ENCODE measurements at places on chromosomes 3 and 15. TPM values are rescaled to one million over a fixed set of nuclear protein-coding genes. Genes with fewer than 3 reads are reported as not detected.

- H3K36me3 ChIP-seq, result no peaks in the 10 kb centered on the region
- no peak overlapping the region for H3K27ac ChIP-seq
- DNase-seq, result no peak
- no peaks in the 10 kb centered on the region for H3K4me1 ChIP-seq
- no peak overlapping the region for H3K4me3 ChIP-seq
- H3K27me3 ChIP-seq, result no peaks in the 10 kb centered on the region
These were observed 31.5 kb upstream of the MECOM start for GRCh38 chr3:169695031-169695430.

DNA sequence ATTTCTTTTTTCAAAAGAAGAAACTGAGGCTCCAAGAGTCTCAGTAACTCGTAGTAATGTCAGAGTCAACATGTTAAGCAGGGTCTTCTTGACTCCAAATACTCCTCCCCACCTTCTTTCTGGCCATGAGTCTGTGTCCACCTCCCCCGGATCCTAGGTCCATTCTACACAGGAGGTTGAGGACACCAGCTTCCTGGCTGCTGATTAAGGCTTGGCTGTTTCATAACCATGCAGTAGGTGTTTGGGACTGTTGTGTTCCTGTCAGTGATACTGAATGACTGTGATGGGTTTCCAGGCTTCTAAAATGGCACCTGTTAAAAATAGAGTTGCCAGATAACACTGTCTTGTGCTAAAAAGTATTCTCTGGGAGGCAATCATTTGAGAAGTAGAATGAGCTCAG, 130.8 kb upstream of the IL12A start:
- no peaks in the 10 kb centered on the region for H3K36me3 ChIP-seq
- peaks cover 67% of the 10 kb centered on the region for H3K4me1 ChIP-seq
- DNase-seq, result no peak
- H3K4me3 ChIP-seq, result no peak overlapping the region
- H3K27ac ChIP-seq, result no peak overlapping the region

DNA sequence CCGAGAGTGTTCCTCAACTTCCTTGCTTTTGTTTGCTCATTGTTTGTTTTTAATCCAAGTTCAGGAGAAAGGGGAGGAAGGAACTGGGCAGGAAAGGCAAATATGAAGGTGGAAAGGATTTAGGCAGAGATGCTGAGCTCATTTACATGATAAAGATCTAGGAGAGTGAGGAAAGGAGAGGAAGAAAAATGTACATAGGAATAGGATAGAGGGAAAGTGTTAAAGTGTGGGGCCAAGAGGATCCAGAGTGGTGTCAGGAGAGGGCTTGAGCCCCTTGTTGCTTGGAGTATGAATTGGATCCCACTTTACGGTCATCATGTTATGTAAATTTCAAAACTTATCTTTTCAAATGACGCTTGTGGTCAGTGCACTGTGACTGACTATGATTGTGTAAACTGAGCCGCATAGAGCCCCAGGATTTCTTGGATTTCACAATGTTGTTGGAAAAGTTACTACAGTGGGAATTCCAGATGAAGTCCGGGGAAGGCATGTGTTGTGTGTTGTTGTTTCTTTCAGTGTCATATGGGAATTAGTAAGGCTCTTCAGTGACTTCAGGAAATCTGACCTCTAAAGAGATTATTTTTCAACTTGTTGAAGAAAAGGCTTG, 15.0 kb upstream of the PLD1 start:
- H3K36me3 ChIP-seq, result no peaks in the 10 kb centered on the region
- no peaks in the 10 kb centered on the region for H3K27me3 ChIP-seq
- no peak for DNase-seq
- no peaks in the 10 kb centered on the region for H3K4me1 ChIP-seq
- no peak overlapping the region for H3K4me3 ChIP-seq

- no peaks in the 10 kb centered on the region for H3K36me3 ChIP-seq
- no peak overlapping the region for H3K27ac ChIP-seq
These were observed 133.3 kb downstream of the TBC1D2B start for GRCh38 chr15:77944002-77944867.

GRCh38 chr3:105083945-105084344, 282.8 kb upstream of the ALCAM start:
- no peaks in the 10 kb centered on the region for H3K4me1 ChIP-seq
- DNase-seq, result no peak
- no peaks in the 10 kb centered on the region for H3K27me3 ChIP-seq
- no peaks in the 10 kb centered on the region for H3K36me3 ChIP-seq
- no peak overlapping the region for H3K27ac ChIP-seq
- H3K4me3 ChIP-seq, result no peak overlapping the region

DNA sequence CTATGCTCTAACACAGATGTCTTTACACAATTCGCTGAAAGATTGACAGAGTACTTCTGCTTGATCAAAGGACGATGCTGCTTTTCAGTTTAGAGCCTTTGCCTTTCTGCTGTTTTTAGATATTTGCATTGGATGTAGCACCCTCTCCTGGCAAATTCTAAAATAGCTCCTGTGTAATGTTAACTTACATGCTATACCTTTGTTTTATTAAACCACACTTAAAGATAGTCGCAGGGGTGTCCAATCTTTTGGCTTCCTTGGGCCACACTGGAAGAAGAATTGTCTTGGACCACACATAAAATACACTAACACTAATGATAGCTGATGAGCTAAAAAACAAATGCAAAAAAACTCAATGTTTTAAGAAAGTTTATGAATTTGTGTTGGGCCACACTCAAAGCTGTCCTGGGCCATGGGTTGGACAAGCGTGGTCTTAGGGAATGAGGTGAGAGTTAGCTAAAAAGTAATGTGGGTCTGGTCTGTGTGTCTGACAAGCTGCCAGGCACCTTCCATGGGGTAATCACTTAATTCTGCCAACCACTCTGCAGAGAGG, 62.9 kb downstream of the ATG7 start:
- DNase-seq, result peak; percentile 7
- H3K27ac ChIP-seq, result no peak overlapping the region
- H3K36me3 ChIP-seq, result peaks cover 2% of the 10 kb centered on the region
- peaks cover 11% of the 10 kb centered on the region for H3K4me1 ChIP-seq
- no peaks in the 10 kb centered on the region for H3K27me3 ChIP-seq

- no peaks in the 10 kb centered on the region for H3K27me3 ChIP-seq
- no peak overlapping the region for H3K27ac ChIP-seq
- DNase-seq, result no peak
- no peaks in the 10 kb centered on the region for H3K4me1 ChIP-seq
These were observed 32.1 kb downstream of the UBE2E2 start for GRCh38 chr3:23235264-23235663.

The PLD1 gene
- polyA plus RNA-seq, result 18.1 TPM

The TTBK2 gene
- polyA plus RNA-seq, result 4.8 TPM

The GRK7 gene
- not detected for polyA plus RNA-seq

The MYO1E gene
- 74.6 TPM for polyA plus RNA-seq
